GM04503 (cell line): ENCODE measurements at places on chromosomes 2 and 18.

DNA sequence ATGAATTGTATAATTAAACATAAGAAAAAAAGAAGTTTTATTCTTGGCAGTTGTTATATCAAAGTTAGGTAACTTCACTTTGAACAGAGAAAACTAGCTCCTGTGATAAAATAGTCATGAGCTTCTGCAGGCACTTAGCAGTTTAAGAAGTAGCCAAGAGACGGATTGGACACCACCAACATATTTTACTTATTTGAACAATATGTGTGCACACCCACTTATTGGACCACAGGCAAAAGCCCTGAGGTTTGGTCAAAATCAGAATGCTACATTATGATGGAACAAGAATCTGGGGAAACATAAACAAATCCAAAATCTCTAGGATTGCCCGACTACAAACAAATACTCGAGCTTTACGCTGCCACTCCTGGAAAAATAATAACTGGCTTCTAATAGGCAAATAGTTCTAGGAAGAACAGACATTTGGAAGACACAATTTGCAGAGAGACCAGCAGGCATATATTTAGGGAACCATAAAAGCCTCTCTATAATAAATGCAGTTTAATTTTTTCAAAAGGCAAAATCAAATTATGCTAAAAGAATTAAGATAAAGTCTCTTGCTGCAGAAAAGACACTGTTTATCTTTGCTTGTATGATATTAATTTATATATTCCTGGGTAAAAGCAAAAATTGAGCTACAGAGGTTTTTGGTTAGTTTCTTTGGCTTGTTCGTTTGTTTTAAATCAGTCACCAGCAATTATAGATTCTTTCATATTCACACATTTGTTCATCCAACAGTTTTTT lies 117.9 kb downstream of the CDC42EP3 start:
- no peak for DNase-seq

GRCh38 chr18:28189400-28190239 lies 12.7 kb upstream of the CDH2 start:
- no peak for DNase-seq

GRCh38 chr18:62102221-62102620 lies 84.6 kb downstream of the PIGN start:
- DNase-seq, result no peak

DNA sequence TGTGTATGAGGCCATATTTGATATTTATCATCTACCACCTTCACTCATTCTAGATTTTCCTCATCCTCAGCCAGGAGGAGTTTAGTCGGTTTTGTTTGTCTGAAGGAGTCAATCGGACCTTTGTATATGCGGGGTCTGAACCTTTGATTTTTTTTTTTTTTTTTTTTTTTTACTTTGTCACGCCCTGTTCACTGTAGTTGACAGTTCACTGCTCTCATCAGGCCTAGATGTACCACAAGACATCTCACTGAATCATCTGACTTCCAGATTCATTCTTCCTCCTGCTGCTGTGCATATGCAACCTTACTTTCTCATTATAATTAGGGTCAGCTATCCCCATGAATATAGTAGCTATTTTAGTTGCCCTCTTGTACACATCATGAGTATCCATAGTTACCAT lies 133.2 kb downstream of the ARHGAP15 start:
- no peak for DNase-seq

DNA sequence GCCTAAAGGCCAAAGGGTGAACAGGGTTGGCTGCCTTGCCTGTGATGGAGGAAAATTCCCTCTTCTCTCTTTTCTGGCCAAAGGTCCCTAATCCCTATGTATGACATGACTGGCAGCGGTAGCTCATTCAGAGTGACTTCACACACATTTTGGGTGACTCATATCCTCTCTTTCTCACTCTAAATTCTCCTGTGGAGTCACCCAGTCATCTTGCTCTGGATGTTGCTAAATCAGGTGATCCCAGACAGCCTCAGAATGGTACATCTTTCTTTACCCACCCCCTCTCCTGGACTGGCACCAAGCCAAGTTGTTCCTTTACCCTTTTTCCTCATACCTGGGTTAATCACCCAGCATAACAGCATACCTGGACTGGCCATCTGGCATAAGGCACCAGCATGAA lies 77.2 kb downstream of the NEURL3 start:
- DNase-seq, result peak; percentile 46

DNA sequence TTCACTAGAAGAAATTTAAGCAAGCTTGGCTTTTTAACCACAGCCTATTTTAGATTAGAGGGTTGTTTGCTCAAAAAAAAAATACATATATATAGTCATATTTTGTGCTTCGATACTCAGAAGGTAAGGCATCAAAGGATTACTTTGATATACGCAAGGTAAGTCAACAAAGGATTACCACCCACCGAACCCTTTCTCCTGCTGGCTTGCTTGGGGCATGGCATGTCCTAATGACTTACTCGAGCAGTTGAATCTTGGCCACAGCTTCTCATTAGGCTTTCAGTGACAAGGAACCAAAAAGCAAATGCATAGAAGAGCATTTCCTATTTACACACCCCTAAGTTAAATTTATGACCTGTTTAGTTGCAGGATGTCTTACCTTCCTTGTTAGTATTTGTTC lies 295.7 kb downstream of the AGAP1 start:
- no peak for DNase-seq

DNA sequence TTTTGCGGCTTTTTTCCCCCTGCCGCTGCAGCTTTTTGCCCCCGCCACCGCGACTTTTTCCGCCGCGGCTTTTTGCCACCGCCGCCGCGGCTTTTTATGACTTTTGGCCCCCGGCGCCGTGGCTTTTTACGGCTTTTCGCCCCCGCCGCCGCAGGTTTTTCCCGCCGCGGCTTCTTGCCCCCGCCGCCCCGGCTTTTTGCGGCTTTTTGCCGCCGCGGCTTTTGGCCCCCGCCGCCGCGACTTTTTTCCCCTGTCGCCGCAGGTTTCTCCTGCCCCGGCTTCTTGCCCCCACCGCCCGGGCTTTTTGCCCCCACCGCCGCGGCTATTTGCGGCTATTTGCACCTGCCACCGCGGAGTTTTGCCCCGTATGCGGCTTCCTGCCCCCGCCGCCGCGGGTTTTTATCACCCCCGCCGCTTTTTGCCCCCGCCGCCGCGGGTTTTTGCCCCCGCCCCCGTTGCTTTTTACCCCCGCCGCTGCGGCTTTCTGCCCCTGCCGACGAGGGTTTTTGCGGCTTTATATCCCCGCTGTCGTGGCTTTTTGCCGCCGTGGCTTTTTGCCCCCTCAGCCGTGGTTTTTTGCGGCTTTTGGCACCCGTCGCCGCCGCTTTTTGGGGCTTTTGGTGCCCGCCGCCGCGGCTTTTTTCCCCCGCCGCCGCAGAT lies 2750.9 kb downstream of the RPIA start:
- no peak for DNase-seq

DNA sequence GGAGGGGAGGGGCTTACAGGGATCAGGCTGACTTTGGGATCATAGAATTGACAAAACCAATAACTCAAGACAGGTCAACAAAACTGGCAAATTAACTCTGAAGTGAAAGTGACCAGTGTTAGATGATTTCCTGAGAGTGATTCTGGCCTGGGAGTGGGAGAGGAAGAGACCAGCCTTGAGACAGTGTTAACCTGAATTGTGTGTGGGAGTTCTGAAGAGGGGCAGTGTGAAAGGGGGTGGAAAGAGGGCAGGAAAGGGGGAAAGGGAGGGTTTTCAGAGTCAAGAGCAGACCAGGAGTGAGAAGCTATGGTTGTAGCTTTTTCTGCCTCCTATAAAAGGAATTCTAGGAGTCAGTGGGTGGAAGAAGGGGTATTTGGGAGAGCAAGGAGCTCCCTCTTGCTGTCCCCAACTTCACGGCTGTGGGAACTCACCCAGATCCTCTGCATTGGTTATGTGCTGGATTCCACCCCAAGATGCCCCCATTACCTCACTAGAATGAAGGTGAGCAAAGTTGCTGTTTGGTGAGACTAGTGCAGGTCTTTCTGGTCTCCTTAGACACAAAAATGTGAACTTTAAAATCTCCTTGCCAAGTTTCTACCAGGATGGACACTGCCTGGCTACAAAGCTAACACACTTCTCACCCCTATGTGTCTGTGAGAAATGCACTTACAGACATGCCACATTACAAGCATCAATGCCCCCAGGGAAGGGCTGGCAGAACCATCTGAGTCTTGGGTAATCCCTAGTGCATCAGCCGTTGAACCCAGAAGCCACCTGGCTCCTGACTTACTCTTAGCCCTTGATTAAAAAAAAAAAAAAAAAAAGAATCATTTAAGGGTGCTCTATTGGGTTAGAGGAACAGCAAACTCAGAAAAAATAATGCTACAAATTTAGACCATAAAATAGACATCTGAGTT lies 61.6 kb downstream of the BMP10 start:
- no peak for DNase-seq
